Activated CD4-positive, CD25-positive, alpha-beta regulatory T cell (primary cell): ENCODE measurements at places on chromosomes 2 and 18.

DNA sequence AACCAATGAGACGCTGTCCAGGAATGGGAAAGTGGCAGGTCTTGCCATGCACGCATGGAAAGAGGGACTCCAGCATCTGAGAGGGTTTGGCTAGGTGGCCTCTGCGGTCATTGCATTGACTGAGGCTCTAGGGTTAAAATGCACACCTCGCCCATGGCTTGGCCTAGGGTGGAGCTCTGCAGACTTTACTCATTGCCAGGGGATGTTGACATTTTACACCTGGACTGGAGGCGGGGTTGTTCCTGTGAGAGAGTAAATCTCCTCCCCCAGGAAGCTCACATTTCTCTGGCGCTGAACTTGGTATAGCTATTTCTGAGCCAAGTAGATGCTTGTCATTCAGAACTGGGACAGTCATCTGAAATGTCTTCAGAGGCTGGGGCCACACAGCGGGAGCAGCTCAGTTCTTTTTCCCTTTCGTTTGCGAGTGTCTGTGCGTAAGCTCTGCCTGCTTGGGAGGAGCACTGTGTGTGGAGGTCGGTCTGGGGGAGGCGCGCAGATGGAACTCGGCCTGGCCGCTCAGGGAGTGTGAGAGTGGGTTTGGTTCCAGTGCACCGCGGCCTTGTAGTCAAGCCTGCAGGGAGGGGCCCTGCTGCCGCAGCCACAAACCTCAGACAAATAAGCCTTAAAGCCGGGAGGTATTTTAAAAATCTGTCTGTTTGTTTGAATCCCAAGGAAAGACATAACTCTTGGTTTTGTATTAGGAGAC, 76.5 kb downstream of the LPIN1 start:
- DNase-seq = no peak

GRCh38 chr2:25417715-25418369, 76.1 kb upstream of the DNMT3A start:
- DNase-seq = no peak

DNA sequence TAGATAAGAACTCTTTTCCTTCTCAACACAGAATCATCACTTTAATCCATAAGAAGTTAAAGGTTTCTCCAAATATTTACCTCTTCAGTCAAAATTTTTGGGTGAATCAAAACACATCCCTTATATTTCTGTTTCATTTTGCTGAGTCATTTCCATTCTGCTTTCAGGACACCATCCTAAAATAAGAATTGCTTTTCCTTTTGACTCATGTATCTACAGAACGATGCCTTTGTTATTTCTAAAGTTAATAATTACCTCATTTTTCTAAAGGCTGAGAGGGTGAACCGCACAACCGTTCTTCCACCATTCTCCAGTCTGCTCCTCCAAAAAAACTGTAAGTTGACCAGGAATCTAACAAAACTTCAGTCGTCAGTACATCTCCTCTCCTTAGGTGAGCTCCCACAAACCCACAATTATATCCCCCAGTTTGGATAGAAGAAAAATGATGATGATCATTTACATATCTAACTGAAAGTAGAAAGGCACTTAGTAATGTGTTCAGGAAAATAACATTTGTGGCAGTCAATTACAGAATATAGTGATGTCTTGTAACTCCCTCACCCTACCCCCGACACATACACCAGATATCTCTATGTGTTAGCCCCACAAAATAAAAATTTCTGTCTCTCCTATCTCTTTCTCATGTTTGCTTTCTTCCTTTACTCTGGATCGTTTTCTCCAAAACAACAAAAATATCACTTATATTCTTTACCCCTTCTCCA, 162.5 kb downstream of the RAD51AP2 start:
- DNase-seq = no peak

DNA sequence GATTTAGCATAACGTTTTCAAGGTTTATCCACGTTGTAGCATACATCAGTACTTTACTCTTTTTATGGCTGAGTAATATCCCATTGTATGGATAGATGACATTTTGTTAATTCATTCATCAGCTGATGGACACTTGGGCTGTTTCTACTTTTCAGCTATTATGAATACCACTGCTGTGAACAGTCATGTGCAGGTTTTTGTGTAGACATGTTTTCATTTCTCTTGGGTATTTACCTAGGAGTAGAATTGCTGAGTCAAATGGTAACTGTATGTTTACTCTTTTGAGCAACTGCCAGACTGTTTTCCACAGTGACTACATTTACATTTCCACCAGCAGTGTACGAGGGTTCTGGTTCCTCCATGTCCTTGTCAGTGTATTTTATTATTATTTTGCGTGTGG, 33.9 kb downstream of the COX7A2L start:
- no peak for DNase-seq

GRCh38 chr2:127857265-127857808, 618 bp downstream of the POLR2D start:
- DNase-seq = no peak

GRCh38 chr18:44342946-44343345, 337.7 kb upstream of the SETBP1 start:
- DNase-seq = no peak

GRCh38 chr2:156181208-156181607, 151.3 kb downstream of the NR4A2 start:
- no peak for DNase-seq

DNA sequence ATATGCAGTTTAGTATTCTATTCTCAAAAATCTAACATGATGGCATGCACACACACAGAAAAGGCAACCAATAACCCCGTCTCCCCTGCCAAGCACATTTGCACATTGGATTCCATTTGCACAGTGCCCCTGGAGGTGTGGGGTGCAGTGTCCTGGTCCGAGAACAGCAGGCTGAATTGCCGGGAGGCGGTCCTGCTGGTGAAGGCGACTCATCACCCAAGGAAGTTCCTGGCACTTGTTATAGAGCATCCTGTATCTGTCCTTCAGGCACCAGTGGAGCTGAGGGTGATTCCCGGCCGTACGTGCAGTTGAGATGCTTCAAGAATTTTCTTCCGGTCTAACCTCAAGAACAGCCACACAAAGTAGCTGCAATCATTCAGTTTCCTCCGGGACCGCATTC, 73.0 kb upstream of the RAB12 start:
- no peak for DNase-seq

- no peak for DNase-seq
These were observed 133.5 kb upstream of the DTNA start for GRCh38 chr18:34576622-34577021.

DNA sequence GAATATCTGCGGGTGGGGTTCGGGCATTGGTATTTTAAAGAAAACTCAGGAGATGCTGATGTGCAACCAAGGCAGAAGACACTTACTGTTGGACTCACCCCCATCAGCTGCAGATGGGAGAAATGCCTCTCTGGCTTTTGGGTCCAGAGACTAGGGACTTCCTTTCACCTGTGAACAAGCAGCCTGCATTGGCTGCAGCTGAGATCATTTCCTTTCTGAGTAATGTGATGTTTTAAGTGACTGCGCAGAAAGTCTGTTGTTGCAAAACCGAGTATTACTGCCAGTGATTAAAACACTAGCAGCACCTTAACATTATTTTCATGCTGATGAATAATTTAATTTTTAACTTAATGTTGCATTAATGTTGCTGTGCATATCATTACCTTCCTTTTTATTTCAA, 143.0 kb downstream of the TSN start:
- DNase-seq = no peak

DNA sequence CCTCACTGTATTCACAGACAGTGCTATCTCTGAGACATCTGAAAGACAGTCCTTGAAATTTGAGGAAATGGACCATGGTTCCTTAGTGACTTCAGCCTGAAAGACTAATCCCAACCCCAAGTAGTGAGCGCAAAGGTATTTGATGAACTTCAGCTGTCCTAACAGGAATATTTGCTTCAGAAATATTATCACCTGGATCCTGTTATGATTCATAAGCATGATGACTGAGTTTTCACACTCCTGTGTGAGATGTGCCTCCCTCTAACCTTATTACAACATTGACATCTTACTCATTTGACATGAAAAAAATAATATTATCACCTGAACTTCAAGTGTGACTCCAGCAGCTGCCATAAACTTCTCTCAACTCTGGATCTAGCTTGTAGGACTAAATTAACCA, 11.6 kb upstream of the MRPL19 start:
- no peak for DNase-seq

- DNase-seq = no peak
These were observed 497.9 kb upstream of the FANCL start for GRCh38 chr2:58739033-58739432.

GRCh38 chr2:236830926-236831325, 254.8 kb upstream of the COPS8 start:
- DNase-seq = no peak

DNA sequence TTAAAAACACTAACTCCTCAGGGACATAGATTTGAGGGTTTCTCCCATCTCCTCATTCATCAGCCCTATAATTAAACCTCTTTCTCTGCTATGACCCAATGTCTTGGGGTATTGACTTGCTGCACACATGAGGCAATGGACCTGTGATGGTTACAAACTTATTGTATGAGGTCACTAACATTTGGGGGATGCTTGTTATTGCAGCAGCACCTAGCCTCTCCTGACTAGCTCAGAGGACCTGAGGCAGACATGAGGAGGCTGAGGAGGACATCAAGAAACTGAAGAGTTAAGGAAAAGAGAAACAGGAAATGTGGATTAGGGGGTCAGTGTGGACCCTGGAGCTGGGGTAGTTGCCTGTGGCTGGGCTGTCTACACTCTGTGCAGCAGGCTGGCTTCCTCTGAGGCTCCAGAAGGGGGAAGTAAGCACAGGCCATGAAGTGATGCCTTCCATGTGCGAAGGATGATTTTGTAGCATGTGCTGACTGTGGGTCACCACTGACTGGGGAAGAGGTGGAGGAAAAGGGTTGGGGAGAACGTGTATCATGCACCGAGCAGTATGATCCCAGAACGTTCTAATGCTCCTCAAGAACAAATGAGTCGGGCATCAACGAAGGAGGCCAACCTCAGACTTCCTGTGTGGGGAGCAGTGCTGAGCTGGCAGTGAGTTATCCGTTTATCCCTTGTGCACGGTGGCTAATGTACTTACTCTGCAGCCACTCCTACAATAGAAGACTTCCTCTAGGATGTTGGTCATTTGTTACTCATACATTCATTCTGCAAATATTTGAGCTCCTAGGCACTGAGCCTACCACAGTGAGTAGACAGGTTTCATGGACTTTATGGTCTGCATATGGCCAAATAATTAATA, 42.1 kb upstream of the RFX8 start:
- no peak for DNase-seq
